ENCODE measurements at places on chromosomes 7 and 10.

GRCh38 chr7:7681191-7681935 lies 37.0 kb downstream of the RPA3 start:
- DNase-seq: peak; percentile 75

DNA sequence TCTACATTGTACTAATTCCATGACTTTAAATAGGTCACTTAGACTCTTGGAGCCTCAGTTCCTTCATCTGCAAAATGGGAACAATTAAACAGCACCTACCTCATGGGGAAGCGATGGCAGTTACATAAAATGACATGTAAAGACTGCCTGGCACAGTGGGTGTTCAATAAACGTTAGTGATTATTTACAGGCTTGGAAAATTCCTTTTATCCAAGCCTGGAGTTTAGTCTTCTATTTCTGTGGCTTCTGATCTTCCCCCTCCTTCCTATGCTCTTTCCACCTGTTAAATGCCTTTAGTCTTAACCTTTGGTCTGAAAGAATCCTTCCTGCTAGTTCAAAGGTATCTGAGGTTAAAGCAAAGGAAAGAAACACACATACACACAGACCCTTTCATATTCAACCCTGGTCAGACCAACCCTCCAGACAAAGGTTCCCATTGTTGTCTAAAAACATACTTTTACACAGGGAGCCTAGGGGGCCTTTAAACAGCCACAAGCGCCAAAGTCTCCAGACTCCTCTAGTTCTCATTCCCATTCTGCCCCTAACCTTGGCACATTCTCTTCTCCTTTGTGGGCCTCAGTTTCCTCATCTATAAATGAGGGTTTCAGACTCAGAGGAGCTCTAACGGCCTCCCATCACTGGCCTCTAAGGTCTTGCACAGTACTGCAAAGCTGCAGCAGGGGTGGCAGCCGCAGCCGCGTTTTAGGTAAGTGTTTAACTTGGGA lies 21.4 kb downstream of the SORBS1 start:
- DNase-seq: no peak

DNA sequence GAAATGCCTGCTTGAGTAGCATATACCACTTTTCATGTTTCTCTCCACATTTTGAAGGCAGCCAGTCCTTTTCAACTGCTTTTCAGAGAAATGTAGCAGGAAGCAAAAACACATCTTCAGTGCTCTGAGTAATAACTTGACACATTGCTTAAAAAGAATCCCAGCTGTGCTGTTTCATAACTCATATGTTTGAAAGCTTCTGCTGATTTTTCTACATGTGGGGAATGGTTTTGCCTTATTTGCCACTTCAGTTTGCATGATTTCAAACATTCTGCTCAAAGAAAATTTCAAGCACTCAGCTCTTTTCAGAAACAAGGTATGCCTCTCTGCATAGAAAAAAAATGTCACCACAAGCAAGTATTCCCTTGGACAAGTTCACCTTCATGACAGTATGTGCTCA lies 732.8 kb downstream of the POM121L12 start:
- DNase-seq: no peak

DNA sequence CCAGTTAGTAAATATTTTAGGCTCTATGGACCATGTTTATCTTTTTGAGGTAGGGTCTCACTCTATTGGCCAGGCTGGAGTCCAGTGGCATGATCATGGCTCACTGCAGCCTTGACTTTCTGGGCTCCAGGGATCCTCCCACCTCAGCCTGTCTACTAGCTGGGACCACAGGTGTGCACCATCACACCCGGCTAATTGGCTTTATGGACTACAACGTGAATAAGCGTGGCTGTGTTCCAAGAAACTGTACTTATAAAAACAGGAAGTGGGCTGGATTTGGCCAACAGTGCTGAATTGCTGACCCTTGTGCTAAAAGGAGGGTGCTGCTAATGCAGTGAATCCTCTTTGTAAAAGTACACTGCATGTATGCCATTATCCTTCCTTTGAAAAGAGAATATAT lies 111.7 kb upstream of the CDK13 start:
- DNase-seq: peak; percentile 18
